ENCODE measurements at places on chromosomes 3 and 15.

GRCh38 chr15:63191895-63192618 is 2.7 kb downstream of the RAB8B start:
- DNase-seq: no peak

DNA sequence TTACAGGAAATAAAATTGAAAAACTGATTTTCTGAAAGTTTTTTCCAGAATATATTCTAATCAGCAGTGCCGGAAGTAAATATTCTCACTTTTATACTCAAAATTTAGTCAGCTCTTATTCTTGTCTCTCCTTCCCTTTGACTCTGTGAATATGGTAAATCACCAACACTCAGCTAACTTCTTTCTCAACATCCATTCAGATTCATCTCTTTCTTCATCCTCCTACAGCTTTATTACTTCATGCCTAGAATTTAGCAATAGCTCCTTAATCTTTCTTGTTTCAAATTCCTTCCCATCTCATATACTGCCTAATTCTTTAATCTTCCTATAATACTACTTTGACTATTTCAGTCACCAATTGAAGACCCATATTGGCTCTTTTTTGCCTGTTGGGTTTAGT is 67.9 kb downstream of the FGF7 start:
- DNase-seq: no peak

DNA sequence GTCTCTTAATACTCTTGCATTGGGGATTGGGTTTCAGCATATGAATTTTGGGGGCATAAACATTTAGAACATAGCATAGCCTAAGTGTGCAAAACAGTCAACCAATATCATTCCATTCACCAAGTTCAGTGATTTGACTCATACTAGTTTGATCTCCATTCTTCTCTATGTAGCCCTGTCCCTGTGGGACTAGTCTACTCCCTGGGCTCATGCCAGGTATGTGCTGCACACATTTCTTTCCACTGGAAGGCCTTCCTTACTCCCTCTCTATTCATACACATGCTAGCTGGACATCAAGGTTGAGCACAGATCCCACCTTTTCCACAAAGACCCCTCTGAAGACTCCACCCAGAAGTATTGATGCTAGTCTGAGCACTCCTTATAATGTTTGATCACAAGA is 5.1 kb downstream of the ZDHHC23 start:
- no peak for DNase-seq

DNA sequence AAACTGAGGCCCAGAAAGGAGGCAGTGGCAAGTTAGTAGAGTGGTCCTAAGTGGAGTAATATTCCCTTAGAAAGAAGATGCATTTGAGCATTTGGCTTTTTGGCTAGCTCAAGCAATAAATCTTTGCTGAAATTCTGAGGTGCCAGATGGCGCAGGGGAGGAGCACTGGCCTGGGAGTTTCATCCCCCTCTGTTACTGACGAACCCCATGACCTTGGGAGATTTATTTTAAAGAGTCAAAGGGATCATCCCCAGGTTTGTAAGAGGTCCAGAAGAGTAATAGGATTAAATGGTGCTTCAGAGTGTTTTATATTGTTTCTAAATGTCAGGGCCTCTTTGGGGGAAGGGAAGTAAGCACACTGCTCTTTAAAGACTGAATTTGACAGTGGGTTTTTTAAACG is 85.1 kb upstream of the PIAS1 start:
- no peak for DNase-seq

DNA sequence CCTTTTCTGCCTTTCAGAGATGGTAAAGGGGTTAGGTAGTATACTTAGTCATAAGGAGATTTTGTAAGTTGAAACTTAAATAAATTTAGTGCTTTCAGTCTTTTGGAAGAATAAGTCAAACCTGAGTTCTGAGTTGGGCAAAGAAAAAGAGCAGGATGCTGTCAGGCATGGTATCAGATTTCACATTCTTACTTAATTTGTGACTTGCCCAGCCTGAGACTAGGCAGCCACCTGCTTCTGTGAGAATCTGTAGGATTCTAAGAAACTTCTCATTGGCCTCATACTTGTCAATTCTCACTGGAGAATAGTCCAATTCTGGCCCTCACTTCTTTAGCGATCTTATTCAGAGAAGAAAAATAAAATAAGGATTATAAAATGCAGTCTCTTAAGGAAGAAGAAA is 577.5 kb downstream of the DIPK2A start:
- no peak for DNase-seq

DNA sequence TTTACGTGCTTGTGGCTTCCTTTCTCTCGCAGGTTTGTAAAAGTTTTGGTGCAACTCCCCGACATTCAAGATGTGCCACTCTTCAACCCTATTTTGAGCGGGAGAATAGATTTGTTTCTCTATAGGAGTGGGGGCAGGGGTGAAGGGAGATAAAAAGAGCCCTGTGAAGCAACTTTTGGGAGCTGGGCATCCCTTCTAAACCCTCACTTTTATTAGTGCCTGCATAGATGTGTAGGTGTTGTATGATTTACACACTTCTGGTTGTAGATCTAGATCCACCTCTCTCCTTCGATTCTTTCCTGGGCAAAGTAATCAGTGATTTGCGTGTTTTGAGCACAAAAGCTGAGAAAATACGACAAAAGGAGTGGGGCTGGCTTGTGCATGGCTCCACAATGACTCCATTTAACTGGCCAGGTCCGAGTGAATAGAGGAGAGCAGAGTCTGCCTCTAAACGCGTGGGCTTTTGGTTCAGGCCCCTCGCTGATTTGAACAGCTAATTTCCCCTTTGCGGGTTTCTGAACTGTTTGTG is 17.7 kb downstream of the SOX2 start:
- DNase-seq: no peak
